ENCODE measurements at places on chromosomes 11 and 22.

GRCh38 chr11:130421697-130422096, 6.7 kb downstream of the ADAMTS8 start:
- DNase-seq, result no peak

GRCh38 chr11:77062924-77063323, 3.8 kb upstream of the CAPN5 start:
- no peak for DNase-seq

- peak; percentile 99 for DNase-seq
These were observed 144.6 kb upstream of the RASSF10 start for GRCh38 chr11:12864316-12865156.

- no peak for DNase-seq
These were observed 705 bp downstream of the FZD4 start for GRCh38 chr11:86954269-86955110.

DNA sequence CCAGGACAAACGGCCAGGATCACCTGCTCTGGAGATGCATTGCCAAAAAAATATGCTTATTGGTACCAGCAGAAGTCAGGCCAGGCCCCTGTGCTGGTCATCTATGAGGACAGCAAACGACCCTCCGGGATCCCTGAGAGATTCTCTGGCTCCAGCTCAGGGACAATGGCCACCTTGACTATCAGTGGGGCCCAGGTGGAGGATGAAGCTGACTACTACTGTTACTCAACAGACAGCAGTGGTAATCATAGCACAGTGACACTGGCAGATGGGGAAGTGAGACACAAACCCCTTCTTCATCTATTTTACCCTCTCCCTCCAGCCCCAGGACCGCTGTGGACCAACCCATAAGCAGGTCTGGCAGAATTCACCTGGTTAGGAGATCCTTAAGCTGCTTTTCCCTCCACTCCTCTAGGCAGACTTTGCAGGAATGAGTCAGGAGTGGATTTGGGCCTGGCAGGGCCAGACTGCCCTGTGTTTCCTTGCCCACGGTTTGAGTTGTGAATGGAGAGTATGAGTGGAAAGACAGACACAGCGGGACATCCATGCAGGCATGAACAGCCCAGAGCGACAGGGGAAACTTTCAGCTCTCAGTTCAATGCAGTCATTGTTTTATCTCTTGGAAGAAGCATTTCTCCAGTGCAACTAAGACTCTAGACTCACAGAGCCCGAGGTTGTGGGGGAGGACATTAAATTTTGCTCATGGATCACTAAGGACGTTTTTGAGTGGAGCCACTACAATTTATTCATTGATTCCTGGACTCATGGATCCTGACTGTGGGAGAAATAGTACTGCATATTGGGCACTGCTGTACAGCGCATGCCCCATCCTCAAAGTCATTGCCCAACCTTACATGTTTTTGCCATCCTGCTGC, 75.3 kb upstream of the IGLL5 start:
- no peak for DNase-seq

DNA sequence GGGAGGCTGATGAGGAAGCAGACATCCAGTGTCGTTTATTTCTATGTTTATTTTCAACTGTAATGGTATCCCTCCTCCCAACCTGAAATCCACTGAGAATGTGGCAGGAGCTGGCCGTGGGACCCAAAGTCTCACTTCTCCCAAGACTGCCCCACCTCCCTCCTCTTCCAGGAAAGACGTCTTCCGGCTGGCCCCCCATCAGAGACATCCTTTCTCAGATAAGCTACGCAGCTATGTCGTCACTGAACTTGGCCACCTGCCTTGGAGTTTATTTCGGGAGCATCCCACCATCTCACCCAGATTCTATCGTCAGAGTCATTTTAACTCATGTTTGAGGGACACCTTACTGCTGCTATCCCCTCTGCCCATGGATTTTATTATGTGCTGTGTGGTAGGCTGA, 13.9 kb downstream of the TMEM184B start:
- no peak for DNase-seq

DNA sequence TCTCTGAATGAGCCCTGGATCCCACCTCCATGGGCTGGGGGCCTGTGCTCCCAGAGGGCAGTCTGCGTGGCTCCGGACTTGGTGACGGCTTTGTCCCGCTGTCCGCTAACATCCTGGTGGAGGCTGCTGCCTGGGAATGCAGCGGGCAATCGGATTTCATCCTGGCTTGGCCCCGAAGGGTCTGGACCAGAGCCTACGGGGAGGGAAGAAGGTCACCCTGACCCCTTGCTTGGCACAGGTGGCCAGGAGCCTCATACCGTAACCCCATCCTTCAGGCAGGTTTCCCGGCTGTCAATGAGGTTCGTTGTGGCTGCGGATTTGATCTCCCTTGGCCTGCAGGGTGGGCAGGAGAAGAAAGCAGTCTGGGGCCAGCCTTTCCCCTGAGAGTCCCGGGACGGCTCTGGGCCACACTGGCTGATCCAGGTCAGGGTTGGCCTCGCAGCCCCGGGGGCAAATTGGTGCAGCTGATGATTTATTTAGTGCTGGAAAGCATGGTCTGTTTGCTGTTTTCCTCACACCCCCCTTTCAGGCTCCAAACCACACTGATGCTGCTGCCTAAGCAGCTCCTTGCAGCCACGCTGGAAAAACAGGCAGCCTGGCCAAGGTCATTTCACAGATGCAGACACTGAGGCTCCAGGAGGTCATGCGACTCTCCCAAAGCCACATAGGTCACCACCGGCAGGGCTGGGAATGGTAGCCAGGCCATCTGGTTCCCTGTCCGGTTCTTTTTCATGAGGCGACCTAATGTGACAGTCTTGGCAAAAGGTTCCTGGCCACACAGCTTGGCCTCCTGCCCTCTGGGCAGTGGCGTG, 15.0 kb downstream of the PRDM11 start:
- DNase-seq, result no peak

DNA sequence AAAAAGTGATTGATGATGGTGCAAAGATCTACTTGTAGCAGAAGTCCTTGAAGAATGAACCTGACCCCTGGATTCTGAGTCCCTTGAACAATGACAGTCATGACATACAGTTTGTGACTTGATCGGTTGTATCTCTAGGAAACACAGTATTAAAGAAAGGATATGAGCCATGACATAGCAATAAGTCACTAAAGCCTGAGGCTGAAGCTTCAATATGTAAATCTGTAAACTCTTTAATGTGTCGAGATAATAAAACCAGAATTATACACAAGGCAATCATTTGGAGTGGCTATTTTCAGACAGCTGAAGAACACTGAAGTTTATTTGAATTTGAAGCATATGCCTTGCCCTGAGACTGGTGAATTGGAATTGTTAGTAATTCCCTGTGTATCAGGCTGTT, 911.5 kb upstream of the RAG2 start:
- no peak for DNase-seq

GRCh38 chr11:24312464-24313238, 184.2 kb upstream of the LUZP2 start:
- DNase-seq, result no peak

- no peak for DNase-seq
These were observed 51.9 kb downstream of the CSTF3 start for GRCh38 chr11:33109294-33109895.

GRCh38 chr11:19980957-19981669, 179.2 kb downstream of the DBX1 start:
- DNase-seq, result no peak

- no peak for DNase-seq
These were observed 75.2 kb downstream of the EIF3M start for GRCh38 chr11:32658639-32659406.

DNA sequence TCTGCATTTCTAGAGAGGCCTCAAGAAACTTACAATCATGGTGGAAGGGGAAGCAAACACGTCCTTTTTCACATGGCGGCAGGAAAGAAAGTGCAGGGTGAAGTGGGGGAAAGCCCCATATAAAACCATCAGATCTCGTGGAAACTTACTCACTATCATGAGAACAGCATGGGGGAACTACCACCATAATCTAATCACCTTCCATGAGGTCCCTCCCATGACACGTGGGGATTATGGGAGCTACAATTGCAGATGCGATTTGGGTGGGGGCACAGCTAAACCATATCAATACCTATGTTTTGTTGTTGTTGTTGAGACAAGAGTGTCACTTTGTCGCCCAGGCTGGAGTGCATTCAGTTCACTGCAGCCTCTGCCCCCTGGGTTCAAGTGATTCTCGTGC, 29.9 kb downstream of the SFI1 start:
- no peak for DNase-seq

DNA sequence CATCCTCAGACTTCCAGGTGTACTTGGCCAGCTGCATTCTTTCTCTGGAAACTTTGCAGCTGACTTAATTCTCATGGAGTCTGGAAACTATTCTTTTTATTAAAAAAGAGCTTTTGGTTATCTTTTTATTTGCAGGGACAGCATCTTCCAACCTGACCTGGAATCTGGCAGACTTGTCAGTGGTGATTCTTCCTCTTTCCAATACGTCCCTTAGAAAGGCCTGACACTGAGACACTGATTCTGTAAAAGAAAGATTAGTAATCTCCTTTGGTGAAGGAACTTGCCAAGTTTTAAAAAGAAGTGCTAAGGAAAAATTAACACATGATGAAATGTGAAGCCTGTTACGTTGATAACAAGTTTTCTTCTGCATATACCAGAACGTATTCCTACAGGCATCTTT, 440.9 kb upstream of the RAG2 start:
- no peak for DNase-seq

DNA sequence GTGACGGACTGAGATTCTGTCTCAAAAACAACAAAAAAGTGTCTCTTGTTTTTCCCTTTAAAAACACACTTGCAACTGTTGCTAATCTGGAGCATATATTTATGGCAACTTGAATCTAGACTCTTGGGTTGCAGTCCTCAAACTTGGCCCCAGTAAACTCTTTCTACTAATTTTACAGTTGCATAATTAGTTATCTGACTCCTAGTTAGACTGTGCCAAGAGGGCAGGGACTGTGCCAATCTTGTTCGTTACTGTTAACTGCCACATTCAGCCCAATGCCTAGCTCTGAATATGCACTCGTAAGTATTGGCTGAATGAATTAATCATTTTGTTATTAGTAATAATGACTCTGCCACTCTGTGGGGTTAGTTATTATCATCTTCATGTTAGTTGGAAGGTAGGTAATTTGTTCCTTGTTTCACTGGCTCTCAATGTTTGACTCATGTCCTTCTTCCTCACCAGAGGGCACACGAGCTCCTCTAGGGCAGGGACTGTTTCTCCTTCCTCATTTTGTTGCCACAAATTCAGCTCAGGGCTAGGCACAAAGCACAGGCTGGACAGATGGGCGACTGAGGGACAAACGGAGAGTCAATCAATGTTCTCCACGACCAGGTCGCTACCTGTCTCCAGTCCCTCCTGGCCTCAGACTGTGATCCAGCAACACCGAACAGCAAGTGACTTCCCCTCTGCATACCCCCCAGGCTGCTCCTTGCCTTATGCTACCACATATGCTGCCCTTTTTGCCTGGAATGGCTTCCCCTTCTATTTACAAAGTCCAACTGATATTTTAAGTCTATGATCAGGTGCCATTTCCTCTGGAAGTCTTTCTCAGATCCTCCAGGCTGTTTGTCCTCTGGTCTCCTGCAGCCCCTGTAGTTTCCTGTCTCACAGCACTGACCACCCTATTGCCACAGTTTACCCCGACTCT, 9.0 kb downstream of the CLPB start:
- no peak for DNase-seq

DNA sequence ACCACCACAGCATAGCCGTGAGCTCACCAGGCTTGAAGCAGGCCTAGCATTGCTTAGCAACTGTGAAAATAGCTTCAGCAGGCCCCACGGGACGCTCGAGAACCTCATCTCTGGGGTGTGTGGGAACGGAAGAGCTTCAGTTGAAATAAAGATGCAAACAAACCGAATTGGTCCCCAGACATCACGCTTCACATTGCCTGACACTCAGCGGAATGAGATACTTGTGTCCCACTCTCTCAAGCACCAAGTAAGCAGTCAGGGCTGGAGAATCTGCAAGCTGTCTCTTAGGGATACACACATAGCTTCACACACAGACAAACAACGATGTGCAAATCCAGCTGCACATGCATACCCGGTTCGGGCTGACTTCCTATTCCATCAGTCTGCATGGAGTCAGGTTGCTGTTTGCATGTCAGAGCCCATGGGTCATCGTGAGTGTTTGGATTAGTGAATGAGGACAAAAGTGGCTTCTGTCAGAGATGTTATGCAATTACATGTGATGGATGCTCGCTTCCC, 205.7 kb downstream of the SNX19 start:
- no peak for DNase-seq

DNA sequence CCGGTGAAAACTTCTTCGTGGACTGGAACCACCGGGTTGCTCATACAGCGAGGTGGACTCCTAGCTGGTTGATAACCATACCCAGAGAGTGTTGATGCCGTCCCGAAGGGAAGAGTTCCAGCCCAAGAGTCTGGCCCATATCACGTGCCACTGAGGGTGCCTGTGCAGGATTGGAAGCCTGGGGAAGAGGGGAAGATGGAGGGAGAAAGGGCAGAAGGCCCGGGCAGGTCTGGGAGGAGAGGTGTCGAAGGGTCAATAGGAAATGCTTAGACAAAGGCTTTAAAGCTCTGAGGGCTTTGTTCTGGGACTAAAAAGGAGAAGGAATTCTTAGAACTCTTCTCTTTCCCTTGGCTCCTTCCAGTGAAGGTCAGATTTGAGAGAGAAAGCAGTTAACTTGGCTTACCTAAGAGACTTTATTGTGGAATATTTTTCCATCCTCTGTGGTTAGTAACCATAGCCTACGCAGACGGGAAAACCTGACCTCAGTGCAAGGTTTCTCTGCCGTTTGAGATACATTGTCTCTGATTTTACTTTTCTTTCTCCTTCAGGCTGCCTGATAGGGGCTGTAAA, 70.5 kb downstream of the JAM3 start:
- DNase-seq, result no peak

GRCh38 chr22:43338766-43339345, 4.3 kb downstream of the SCUBE1 start:
- DNase-seq, result no peak

- no peak for DNase-seq
These were observed 89.4 kb downstream of the PPP6R3 start for GRCh38 chr11:68549789-68550484.

DNA sequence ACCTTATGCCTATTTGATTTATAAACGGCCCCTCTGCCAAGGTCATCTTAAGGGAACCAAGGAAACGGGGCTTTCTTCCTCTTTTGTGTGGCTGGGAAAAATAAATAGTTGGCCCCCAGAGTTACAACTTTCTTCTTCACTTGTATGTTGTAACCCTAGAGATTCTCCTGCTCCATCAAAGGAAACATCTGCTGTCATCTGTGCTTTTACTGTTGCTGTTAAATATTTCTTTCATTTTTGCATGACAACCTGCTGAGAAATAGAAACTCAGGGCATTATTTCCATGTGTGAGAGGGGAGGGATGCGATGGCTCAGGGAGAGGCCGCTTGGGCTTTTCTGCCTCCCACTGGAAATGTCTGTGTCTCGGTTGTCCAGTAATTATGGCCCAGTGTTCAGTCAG, 21.8 kb upstream of the CDC42EP2 start:
- no peak for DNase-seq

DNA sequence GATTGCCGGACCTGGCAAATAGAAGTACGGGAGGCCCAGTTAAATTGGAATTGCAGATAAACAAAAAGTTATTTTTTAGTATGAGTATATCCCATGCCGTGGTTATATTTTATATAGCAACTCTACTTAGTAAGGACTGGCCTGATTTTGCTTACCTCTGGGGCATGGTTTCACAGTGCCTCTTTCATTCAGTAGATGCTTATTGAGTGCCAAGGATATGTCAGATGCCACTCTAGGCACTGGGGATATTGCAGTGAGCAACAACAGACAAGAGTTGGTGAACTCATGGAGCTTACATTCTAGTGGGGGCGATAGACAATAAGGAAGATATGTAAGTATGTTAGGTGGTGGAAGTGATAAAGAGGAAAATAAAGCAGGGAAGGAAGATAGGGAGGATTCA, 112.2 kb downstream of the TEAD1 start:
- DNase-seq, result no peak
